Left ventricle myocardium inferior (tissue), 1 donor: ENCODE measurements at places on chromosomes 7 and 10.

- DNase-seq = no peak
These were observed 177.0 kb downstream of the GNAT3 start for GRCh38 chr7:80334908-80335307.

GRCh38 chr10:50982989-50983388 lies 91.3 kb upstream of the PRKG1 start:
- no peak for DNase-seq

DNA sequence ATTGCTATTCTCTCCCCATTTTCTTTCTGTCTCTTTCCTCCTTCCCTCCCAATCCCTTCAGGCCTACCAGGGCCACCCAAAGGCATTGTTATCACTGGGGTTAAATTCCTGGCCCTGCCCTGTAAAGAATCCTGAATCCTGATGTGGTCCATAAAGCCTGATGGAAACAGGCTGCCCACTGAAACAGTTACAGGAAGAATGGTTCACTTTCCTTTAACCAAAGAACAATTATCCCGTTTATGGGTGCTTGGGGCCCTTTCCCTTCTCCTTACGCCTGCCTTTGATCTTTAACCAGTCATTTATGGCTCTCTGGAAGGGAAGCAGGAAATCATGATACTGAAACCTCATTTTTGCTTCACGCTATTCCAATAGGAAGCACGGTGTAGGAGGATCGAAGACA lies 273.1 kb upstream of the NEBL start:
- DNase-seq = no peak

GRCh38 chr10:124279882-124280281 lies 138.8 kb downstream of the OAT start:
- DNase-seq = no peak

GRCh38 chr10:87177-88080 lies 38.3 kb upstream of the TUBB8 start:
- no peak for DNase-seq
